ENCODE measurements at places on chromosomes 4 and X.

DNA sequence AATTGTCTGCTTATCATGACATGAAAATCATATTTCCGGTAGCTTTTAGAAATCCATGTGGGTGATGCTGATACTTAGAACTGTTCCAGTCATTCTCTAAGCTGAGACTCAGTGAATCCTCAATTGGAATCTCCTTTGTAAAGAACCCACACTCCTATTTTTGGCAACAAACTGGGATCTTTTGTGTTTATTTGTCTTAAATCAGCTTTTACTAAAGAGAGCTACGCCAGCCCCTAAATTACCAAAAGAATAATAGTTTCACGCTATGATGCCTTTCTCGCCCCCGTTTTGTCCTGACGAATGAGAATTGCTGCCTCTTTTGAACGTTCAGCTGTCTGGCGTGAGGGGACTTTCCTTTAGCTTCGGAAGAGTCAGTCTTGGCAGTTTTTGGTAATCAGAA lies 195.9 kb downstream of the SHOX start:
- peak; percentile 19 for DNase-seq

- DNase-seq, result no peak
Measured at GRCh38 chr4:112521123-112522023, 5.4 kb upstream of the NEUROG2 start.

GRCh38 chr4:184383497-184384055 lies 90.8 kb downstream of the IRF2 start:
- peak; percentile 92 for DNase-seq

DNA sequence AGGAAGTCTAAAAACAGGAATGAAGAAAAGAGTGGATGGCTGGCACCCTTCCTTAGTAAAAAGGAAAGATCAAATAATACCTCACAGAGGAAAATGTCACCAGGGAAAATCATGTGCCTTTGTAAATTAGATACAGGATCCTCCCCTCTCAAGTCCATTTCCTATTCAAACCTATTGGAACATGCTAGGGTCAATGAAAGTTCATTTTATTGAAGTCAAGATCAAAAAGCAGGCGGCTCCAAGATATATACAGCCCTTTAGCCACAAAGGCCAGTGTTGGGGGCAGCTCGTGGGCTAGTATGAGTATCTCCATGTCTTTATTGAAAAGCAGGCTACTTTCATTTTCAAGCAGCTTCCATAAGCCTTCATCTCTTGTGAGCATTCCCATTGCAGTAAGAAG lies 141.1 kb downstream of the QDPR start:
- no peak for DNase-seq

- DNase-seq, result no peak
Measured at GRCh38 chr4:25834411-25835107, 28.2 kb downstream of the SEL1L3 start.

DNA sequence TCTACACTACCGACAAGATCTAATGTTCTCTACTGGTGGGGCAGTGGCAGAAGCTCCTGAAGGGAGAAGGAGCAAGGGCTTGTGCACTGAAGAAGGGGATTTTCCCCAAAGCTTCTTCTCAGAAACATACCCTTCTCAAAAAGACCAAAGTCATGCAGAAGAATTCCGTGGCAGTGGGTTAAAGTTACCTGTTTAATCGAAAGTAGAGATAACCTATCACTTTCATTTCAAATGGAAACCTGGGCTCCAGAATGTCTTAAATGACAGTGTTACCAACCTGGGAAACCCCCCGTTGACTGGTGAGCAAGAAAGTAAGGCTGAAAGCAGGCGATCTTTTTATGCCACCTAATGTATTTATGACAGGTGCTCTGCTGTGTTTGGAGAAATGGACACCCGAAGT lies 92.5 kb upstream of the TEX13D start:
- DNase-seq, result no peak

GRCh38 chr4:44446801-44447562 lies 1.6 kb downstream of the KCTD8 start:
- no peak for DNase-seq

GRCh38 chr4:86670756-86671155 lies 76.6 kb downstream of the PTPN13 start:
- DNase-seq, result peak; percentile 51

- no peak for DNase-seq
Measured at GRCh38 chrX:79400623-79401022, 33.5 kb upstream of the ITM2A start.

DNA sequence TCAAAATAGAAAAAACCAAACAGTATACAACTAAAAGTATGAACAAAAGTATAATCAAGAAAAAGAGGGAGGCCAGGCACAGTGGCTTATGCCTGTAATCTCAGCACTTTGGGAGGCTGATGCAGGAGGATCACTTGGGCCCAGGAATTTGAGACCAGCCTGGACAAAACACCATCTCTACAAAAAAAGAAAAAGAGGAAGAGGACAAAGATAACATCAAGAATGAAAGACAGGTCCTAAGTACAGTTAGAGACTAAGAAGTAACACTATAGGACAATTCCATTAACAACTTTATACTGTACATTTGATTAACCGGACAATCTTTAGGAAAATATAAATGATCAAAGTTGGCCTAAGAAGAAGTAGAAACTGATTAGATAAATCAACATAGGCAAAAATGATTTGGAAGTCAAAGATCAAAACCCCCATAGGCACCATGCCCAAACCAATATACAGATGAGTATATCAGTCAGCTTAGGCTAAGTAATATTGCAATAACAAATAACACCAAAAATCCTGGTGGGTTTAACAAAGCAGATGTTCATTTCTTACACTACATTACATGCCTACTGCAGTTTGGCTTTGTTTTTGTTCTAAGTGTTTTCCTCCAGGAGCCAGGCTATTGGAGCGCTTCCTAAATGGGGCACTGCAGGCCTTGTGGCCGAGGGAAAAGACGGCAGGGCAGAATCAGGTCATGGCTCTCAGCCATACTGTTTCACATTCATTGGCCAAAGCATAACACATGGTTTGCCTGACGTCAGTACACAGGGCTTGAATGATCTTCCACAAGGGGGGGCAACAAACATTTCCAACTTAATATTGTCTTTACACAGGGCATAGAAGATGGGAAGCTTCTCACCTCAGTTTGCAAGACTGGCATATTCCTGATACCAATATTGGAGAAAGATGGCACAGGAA lies 42.2 kb upstream of the HGFAC start:
- DNase-seq, result peak; percentile 42

DNA sequence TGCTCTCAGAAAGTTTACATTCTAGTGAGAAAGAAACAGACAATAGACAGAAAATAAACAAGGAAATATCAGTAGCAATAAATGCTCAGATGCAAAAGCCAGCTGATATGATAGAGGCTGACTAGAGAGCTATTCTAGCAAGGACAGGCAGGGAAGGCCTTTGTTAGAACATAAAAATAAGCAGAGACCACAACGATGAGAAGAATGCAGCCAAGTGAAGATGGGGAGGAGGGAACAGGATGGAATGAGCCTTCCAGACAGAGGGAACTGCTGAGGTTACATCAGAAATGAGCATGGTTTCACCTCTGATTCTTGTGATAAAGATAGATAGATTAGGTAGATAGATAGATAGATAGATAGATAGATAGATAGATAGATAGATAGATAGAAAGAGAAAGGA lies 7.6 kb upstream of the SOWAHB start:
- peak; percentile 65 for DNase-seq

GRCh38 chrX:111445485-111445884 lies 33.5 kb upstream of the DCX start:
- DNase-seq, result peak; percentile 37

DNA sequence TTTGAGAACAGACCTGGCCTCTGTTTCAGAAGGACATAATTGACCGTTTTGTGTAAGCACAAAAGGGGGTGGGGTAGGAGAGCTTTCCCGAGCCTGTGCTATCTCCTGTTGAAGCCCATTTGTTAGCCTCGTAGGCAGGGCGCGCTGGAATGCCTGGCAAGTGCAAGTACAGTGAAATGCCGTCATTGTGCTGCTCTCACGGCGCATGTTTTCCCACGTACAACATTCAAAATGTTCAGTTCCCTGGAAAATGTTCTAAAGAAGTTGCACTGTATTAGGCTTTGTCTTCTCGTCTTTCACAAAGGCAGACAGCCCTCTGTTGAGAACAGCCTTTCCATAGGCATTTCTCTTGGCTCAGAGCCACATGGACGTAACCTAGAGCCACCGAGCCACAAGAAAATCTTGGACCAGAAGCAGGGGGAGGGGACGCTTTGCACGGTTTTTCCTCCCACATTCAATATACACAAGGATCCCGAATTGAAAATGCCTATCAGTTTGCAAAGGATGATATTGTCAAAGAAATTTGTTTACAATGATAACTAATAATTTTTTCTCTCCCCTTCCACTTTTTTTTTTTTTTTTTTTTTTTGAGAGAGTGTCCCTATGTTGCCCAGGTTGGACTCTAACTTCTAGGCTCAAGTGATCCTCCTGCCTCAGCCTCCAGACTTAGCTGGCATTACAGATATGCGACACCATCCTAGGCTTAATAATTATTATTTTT lies 54.6 kb upstream of the RAPGEF2 start:
- peak; percentile 72 for DNase-seq

DNA sequence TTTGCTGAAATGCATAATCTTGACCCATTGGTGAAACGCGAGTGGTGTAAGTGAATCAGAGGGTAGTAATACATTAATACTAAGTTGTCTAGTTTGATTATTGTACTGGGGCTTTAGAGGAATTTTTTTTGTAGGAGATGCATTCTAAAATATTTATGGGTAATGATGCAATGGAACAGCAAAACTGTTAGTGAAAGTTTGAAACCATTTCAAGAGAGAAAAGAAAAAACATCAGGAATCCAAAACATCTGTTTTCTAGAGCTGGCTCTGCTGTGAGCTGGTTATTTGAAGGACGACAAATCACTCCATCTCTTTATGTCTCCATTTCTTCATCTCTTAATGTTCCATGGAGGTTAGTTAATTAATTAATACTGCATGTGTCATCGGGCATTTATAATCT lies 351.9 kb upstream of the FAT1 start:
- DNase-seq, result no peak

- DNase-seq, result peak; percentile 1
Measured at GRCh38 chr4:24226023-24226422, 336.2 kb upstream of the PPARGC1A start.

DNA sequence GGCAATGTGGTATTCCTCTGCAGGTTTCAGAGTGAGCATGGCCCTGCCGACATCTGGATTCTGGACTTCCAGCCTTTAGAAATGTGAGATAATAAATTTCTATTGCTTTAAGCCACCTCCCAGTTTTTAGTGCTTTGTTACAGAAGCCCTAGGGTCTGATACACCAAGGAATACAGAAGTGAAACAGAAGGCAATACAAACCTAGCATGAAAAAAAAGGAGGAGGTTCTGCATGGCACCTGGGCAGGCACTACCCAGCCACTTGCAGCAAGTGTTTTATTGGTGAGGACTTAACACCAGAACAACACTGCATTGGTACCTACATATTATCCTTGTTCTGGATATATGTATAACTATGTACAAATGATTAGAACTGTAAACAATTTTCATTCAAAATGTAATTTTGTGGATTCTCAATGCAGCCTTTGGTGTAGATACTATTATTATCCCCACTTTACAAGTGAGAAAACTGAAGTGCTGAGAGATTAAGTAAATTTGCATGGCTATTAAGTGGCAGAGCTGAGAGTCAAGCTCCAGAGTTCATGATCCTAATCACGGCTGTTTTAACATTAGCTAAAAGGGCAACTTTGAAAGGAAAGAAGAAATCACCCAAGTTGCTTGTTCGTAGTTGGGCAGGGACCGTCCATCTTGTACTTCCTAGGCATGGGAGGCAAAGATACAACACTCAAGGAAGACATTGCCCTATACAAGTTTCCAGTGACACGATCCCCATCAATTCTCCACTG lies 71.8 kb downstream of the IL21 start:
- no peak for DNase-seq

- DNase-seq, result no peak
Measured at GRCh38 chr4:38516190-38516589, 147.8 kb upstream of the KLF3 start.

DNA sequence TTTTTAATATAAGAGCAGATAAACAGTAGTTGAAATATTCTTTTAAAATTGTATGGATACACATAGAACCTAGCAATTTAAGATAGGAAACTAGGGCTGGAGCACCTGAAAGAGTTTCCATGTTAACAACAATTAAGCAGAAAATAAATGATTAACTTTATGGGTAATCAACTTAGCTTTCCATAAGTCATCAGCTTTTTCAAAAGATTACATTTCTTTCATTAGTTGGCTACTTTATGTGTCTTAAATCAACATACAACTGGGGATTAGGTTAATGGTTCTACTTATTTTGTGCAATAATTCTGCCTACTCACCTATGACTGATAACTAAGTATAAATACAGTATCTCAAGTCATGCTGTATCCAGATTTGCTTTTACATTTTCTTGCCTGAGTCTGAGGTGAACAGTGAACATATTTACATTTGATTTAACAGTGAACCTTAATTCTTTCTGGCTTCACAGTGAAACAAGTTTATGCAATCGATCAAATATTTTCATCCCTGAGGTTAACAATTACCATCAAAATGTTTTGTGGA lies at the start of gene ANXA10:
TSS of gene ANXA10 (plus strand) at position 362 of the 537 bp plus-strand sequence. CDS start at position 526, 164 bp downstream.
- DNase-seq, result no peak

GRCh38 chr4:89270792-89271191 lies 36.8 kb downstream of the GPRIN3 start:
- DNase-seq, result no peak

DNA sequence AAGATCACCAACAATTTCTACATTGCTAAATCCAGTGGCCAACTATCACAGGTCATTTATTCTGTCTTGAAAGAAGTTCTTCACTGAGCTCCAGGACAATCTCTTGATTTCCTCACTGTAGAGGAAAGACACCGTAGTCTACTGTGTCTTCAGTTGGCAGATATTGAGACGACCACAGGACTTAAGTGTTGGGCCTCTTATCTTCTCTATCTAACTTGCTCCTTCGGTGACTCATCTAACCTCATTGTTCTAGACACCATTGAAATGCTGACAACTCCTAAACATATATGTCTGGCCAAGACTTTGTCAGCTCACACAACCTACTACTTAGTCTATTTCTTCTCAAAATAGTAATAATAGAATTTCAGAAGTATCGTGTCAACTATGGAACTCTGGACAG lies 425.8 kb downstream of the ARAP2 start:
- DNase-seq, result no peak

- DNase-seq, result no peak
Measured at GRCh38 chr4:139910106-139910505, 243.9 kb downstream of the MAML3 start.

GRCh38 chrX:103776546-103776945 lies at the start of gene PLP1:
TSS of gene PLP1 (plus strand) at chrX:103776840. CDS start at chrX:103776996, 156 bp downstream.
- no peak for DNase-seq

- no peak for DNase-seq
Measured at GRCh38 chrX:76657499-76657898, 230.0 kb downstream of the MAGEE1 start.

DNA sequence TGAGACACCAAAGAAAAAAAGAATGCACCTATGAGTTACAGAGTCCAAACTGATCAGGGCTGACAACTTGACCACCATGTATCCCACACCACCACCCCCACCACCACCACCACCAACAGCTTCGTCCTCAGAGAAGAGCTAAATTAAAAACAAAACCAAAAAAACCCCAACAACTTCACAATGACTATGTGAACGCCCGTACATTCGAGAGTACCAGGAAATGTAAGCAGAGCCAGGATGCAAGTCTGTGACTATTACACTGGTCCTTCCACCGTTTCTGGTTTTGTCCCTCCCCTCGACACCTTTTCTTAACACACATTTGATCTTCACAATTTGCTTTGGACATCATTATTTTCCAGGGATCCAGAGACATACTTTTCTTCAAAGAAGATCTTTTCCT lies 51.0 kb downstream of the WFS1 start:
- DNase-seq, result no peak

GRCh38 chrX:133685822-133686221 lies 270.5 kb upstream of the GPC4 start:
- no peak for DNase-seq

- DNase-seq, result no peak
Measured at GRCh38 chr4:82583897-82584587, 22.3 kb upstream of the TMEM150C start.

Data from astrocyte of the spinal cord (primary cell).